Activated T-cell treated with anti-CD3 and anti-CD28 coated beads for 24 hours (primary cell): ENCODE measurements at places on chromosomes 16 and 17.
A peak's percentile ranks its signal among the peaks of the same experiment; 100 is the strongest.

- peak; percentile 60 for DNase-seq
Measured at GRCh38 chr17:34199932-34200534, 55.1 kb upstream of the CCL2 start.

- no peak for DNase-seq
Measured at GRCh38 chr16:49617016-49617629, 238.8 kb downstream of the ZNF423 start.

- DNase-seq: no peak
Measured at GRCh38 chr17:43018008-43018853, 4.0 kb downstream of the VAT1 start.

DNA sequence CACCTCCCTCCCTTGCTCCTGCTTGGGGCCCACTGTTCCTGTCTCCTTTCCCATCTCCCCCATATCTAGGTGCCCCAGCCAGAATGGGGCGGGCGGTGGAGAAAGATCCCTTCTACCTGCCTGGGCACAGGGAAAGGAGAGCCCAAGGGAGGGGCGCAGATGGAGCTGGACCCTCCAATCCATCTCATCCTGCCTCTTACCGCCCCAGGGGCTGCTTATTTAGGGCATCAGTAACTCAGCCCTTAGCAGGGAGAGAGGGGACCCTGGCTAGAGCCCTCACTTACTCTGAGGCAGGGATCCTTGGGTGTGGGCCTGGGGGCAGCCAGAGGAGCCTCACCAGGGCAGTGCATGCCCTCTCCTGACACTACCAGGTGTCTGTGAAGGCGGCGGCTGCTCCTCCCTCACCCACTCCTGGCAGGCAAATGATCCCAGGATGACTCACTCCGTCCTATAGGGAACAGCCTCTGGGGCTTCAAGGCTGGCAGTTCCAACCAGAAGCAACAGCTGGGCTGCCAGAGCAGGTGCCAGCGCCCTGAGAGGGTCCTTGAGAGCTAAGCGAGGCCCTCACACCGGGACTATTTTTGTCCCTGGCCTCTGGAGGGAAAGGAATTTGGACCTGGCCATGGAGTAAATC, 16.3 kb upstream of the BCAR1 start:
- DNase-seq: no peak

GRCh38 chr16:8646326-8647053, 25.0 kb downstream of the METTL22 start:
- no peak for DNase-seq

- DNase-seq: no peak
Measured at GRCh38 chr17:47660064-47660492, 10.4 kb downstream of the KPNB1 start.
